ENCODE measurements at places on chromosomes 11 and 22.

- DNase-seq: no peak
Observed at GRCh38 chr11:114167771-114168448, 108.4 kb downstream of the ZBTB16 start.

- no peak for DNase-seq
Observed at GRCh38 chr22:17764036-17764435, 10.2 kb downstream of the BID start.

- DNase-seq: no peak
Observed at GRCh38 chr22:44979154-44979553, 30.7 kb downstream of the PHF21B start.

DNA sequence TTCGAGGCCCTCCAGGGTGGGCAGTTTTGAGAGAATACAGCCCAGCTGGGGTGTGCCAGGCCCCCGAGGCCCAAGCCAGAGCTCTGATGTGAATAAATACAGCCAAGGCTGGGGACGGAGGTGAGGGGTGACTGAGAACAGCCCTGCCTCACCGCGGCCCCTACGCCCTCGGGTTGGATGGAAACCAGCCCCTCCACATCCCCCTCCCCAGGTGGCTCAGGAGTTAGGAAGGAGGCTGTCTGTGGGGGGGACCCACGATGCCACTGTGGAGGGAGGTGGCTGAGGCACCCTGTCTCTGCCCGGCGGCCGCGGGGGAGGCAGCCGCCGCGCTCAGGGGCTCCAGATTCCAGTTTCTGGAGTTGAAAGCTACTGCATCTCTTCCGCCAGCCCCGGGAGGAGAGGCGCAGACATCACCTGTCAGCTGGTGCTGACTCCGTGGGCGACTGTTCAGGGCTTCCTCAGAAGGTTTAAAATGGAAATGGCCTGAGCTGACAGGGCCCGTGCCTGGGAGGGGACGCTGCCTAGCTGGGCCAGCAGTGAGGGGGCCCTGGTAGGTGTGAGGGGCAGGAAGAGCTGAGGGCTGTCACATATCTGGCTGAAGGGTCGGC lies 1.4 kb downstream of the FLRT1 start:
- no peak for DNase-seq

GRCh38 chr11:79047321-79047720 lies 393.5 kb downstream of the TENM4 start:
- no peak for DNase-seq

GRCh38 chr22:35324762-35325161 lies 25.1 kb downstream of the TOM1 start:
- DNase-seq: no peak

GRCh38 chr11:77049026-77049425 lies 14.8 kb downstream of the B3GNT6 start:
- no peak for DNase-seq

DNA sequence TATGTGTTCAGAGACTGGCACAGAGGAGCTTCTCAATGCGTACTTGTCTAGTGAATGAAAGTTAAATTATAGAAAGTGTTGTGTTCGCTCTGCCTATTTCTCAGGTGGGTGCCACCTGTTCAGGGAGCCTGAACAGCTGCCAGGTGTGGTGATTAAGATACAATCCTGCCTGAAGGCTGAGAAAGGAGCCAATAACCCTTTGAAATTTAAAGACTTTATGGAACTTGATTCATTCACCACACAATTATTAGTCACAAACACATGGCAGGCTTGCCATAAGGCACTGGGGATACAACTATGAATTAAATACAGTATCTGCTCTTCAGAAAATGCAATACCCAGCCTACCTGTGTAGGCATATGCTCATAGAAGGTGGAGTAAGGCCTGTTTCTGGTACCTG lies 92.9 kb upstream of the AMOTL1 start:
- no peak for DNase-seq

- DNase-seq: no peak
Observed at GRCh38 chr11:71934213-71934612, 5.4 kb downstream of the RNF121 start.

DNA sequence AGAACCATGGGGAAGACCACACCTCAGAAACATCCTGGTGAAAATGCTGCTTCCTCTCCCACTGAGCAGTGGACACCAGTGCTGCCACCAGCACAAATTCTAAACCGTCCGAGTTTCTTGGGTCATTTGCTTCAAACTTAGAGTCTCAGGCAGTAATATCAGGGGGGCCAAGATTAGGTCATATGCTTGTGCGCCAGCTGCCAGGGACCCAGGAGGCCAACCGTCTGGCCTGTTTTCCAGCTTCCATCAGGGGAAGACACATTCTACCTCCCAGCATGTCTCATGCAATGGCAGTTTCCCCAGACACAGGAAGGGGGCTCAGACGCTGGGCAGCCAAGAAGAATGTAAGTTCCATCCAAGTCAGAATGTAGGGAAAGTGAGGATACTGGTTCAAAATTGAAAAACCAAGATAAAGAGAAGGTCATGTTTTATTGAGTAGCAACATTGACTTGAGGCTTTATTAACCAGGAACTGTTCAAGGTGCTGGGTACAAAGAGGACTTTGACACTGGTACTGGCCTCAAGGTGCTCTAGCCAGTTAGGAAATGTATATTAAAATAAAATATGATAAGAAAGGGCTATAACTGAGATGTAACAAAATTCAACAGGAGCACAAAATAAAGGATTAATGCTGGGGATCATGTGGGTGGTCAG lies 59.7 kb upstream of the EED start:
- DNase-seq: no peak

DNA sequence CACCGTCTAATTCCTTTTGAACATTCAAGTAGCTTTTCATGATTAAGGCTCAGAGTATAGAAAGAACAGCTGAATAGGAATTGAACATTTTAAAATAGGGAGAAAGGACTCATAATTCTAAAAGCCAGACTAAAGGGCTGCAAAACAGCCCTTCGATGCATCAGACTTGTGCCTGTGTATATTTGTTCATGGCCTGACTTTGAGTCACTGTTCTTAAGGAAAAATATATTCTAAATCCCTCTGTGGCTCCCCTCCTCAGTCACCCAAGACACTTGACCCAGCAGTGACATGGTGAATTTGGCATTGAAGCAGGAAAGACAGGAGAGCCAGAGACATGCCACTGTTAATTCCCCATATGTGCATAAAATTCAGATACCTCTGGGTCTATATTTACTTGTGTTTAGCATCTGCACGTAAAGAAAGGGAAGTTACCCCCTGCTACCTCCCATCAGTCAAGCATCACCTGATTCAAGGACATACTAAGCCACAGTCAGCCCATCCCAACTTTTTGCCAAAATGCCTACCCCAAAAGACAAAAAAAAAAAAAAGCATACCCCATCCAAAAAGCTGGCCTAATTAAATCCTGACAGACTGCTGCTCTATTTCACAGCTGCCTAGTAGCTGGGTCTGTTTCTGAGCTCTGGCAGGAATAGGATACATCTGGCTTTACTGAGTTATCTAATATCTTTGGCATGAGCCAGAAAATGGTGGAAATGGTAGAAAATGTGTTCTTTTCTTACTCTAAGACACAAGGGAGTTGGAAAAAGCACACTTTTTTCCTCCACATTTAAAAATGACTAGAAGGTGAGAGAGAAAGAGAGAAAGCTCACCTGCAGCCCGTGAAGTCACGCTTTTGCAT lies 93.5 kb downstream of the COMMD9 start:
- DNase-seq: no peak

DNA sequence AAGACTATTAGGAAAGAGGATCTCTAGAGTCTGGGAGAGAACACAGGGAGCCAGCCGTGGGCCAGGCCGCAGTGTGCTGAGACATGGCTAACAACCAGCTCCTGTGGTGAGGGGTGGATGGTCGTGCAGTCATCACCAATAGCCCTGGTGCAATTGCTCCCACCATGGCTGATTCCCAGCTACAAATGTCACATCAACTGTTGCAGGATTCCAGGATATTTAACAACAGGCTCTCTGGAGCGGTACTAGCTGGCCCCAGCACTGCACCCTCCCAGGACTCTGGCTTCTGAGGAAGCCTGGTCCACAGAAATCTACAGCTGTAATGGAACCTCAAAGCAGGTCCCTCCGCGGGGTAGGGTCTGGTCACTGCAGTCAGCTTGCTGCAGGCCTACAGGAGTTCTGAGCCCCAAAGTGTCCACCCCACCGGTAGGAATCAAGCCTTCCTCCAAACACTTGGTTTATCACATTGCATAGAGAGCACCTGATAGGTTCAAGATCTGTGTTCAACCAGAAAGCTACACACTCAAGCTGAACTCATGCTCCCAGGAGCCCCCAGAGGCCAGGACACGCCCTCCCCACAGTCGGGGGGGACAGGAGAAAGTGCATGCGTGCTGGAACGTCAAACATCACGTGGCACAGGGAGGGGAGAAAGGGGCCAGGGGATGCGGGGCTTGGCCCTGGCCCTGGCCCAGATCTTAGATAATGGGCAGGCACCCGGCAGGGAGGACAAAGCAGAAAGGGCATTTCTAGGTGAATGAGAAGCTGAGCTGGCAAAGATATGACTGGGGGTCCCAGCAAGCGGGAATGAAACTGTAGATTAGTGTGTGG lies 609.0 kb downstream of the TBC1D22A start:
- no peak for DNase-seq

GRCh38 chr22:37843741-37844089 lies 419 bp downstream of the ANKRD54 start:
- peak; percentile 66 for DNase-seq

- no peak for DNase-seq
Observed at GRCh38 chr11:79212741-79213190, 228.1 kb downstream of the TENM4 start.

- DNase-seq: no peak
Observed at GRCh38 chr22:32733196-32733768, 68.2 kb upstream of the TIMP3 start.

DNA sequence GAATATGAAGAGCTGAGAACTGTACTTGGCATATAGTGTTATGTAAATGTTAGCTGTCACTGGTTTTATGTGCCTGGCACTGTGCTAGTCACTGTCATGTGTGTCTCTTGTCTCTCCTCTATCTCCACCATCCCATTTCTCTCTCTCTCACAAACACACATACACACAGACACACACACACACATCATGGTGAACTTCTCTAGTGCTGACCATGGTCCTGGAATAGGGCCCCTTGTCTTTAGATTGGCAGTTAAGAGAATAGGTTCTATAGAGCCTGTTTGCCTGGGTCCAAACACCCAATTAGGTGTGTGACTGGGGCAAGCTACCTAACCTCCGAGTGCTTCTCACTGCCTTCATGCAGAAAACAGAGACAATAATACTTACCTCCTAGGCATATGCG lies 109.7 kb upstream of the NARS2 start:
- DNase-seq: no peak

GRCh38 chr11:70504246-70505020 lies 106.1 kb downstream of the CTTN start:
- no peak for DNase-seq

GRCh38 chr22:19129871-19130270 lies 1.2 kb upstream of the TSSK2 start:
- no peak for DNase-seq

GRCh38 chr11:13102865-13103539 lies 93.9 kb downstream of the RASSF10 start:
- DNase-seq: no peak

- no peak for DNase-seq
Observed at GRCh38 chr22:26432619-26433311, 3.7 kb downstream of the ASPHD2 start.

GRCh38 chr22:23591846-23592245 lies 11.8 kb upstream of the IGLL1 start:
- no peak for DNase-seq
